ENCODE measurements at places on chromosomes 4 and X. TPM values are rescaled to one million over a fixed set of nuclear protein-coding genes. Genes with fewer than 3 reads are reported as not detected.

The NLRP2B gene
- total RNA-seq: not detected

The DCAF8L2 gene
- total RNA-seq: not detected

The NRK gene
- 0.29 TPM for total RNA-seq

The CFI gene
- not detected for total RNA-seq

The AMBN gene
- total RNA-seq: not detected

The RPL9 gene
- total RNA-seq: 831 TPM

The NR0B1 gene
- total RNA-seq: not detected

The FRMD7 gene
- not detected for total RNA-seq

The SMIM10L2A gene
- total RNA-seq: 3.4 TPM

The IL13RA2 gene
- total RNA-seq: not detected

The PLXNB3 gene
- 5.8 TPM for total RNA-seq

The LIMCH1 gene
- total RNA-seq: 22.5 TPM

The TMEM156 gene
- total RNA-seq: not detected

The DDX53 gene
- not detected for total RNA-seq

The ANK2 gene
- 1,513 TPM for total RNA-seq

The ALAS2 gene
- not detected for total RNA-seq

The NWD2 gene
- total RNA-seq: 0.17 TPM

The GRIA2 gene
- total RNA-seq: 21.3 TPM

The IQSEC2 gene
- 1.6 TPM for total RNA-seq

The GAGE1 gene
- not detected for total RNA-seq

The EVC2 gene
- 2.3 TPM for total RNA-seq

The AGTR2 gene
- total RNA-seq: not detected

The SORBS2 gene
- 95.5 TPM for total RNA-seq

The NXF2B gene
- 0.74 TPM for total RNA-seq

The MAGEA8 gene
- not detected for total RNA-seq

The SLC10A6 gene
- total RNA-seq: not detected

The DCLK2 gene
- 36.8 TPM for total RNA-seq

The HSD17B13 gene
- total RNA-seq: 0.25 TPM

The PAGE1 gene
- total RNA-seq: not detected

The SH2D1A gene
- total RNA-seq: not detected

The SPANXD gene
- total RNA-seq: not detected

The SCML2 gene
- 9.5 TPM for total RNA-seq

The RPGR gene
- 4.6 TPM for total RNA-seq

The JADE3 gene
- total RNA-seq: 14.0 TPM

The TCEAL2 gene
- total RNA-seq: 6.3 TPM

The RTL5 gene
- 18.2 TPM for total RNA-seq

The PDLIM3 gene
- 262 TPM for total RNA-seq
